ENCODE measurements at places on chromosomes 7 and 10.

GRCh38 chr7:110573862-110574528, 516.9 kb upstream of the LRRN3 start:
- DNase-seq = no peak

DNA sequence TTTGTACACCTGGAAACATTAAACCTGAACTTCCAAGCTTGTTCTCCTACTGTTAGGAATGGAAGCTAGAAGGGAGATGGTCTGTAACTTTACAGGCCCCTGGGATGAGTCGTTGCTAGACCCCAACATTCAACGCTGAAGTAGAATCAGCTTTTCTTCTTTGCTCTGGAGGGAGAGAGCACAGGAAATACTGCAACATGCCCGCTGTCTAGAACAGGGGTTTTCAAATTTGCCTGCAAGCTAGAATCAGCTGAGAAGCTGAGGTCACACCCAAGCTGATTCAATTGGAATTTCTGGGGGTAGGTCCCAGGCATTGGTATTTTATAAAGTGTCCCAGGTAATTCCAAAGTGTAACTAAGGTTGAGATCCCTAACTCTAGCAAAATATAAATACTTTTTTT, 219.7 kb downstream of the PRPF18 start:
- DNase-seq = no peak

- DNase-seq = no peak
These were observed 35.1 kb upstream of the ING3 start for GRCh38 chr7:120915314-120916105.

DNA sequence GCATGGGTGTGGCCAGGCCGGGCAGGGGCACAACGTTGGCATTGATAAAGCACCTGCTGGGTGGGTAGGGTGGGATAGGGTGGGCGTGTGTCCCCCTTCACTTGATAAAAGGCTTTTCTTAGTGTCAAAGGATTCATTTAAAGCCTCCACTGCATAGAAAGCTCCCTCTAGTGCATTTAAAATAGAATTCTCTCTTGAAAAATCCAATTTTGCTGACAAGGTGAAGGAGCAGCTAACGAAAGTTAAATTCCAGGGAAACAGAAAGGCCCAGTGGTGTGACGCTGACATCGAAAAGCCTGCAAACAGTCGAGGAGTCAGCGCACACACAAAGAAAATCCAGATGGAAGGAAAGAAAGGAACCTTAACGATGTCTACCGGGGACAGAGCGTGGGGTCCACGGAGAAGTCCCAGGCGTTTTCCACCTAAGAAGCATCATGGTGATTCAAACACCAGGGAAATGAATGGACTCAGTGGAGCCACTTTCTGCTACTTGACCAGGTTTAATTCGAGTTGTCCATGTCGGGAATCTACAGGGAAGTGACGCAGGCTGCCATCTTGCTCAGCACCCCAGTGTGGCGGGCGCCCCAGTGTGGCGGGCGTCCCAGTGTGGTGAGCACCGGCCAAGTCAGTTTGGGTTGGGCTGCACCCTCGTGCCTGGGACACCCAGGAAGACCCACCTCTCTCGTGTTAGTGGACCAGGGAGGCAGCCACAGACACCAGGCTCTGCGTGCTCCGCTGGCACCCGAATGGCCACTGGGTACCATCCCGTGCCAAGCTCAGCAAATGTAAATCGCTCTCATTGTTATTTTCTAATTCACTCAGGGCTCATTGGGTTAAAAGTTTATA, 217.8 kb downstream of the DNAJB6 start:
- DNase-seq = no peak

- no peak for DNase-seq
These were observed 204.7 kb upstream of the ZNF32 start for GRCh38 chr10:43853369-43853768.

DNA sequence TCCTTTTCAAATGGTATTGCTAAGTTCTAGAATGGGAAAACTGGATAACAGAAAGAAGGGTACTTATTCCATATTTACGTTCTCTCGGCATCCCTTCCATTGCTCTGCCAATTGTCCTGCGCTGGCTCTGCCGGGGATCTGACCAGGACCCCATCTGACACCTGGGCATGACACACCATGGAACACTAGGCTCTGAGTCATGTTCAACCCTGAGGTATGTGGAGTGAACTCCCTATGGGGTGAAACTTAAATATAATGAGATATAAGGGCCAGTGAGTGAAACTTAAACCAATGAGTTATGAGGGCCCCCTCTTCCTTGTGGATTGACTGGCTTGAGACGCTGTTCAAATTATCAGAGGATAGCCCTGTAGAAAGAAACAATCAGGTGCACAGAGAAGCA, 55.1 kb upstream of the ZEB1 start:
- no peak for DNase-seq
